ENCODE measurements at places on chromosomes 13 and 19. TPM values are rescaled to one million over a fixed set of nuclear protein-coding genes. Genes with fewer than 3 reads are reported as not detected.
A peak's percentile ranks its signal among the peaks of the same experiment; 100 is the strongest.

- peak overlapping the region; percentile 56 for H3K27ac ChIP-seq
- no peaks in the 10 kb centered on the region for H3K36me3 ChIP-seq
- no peak overlapping the region for H3K4me3 ChIP-seq
- no peak for DNase-seq
- no peaks in the 10 kb centered on the region for H3K27me3 ChIP-seq
- peaks cover 46% of the 10 kb centered on the region for H3K4me1 ChIP-seq
These were observed 3.5 kb upstream of the STK24 start for GRCh38 chr13:98580420-98580819.

- no peak overlapping the region for H3K4me3 ChIP-seq
- no peaks in the 10 kb centered on the region for H3K36me3 ChIP-seq
- peaks cover 32% of the 10 kb centered on the region for H3K27me3 ChIP-seq
- no peak for DNase-seq
These were observed 45.7 kb upstream of the FLT1 start for GRCh38 chr13:28540612-28541011.

DNA sequence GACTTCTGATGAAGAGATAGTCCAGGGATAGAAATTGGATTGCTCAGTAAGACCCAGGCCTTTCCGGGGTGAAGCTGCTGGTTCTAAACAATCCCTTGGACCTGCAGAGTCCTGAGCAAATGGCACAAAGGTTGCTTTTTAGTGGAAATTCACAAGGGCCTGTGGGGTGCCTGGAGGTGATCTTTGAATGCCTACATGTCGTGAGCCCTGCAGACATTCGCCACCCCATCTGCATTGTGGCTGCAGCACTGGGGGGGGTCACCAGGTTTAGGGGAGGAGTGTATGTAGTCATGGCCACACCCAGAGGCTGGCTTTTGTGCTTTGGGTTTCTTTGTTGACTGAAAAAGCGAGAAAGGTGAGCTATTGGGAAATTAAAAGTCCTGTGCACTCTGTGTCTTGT lies 41.4 kb downstream of the SLC7A9 start:
- peaks cover 5% of the 10 kb centered on the region for H3K4me1 ChIP-seq
- no peak overlapping the region for H3K27ac ChIP-seq
- no peaks in the 10 kb centered on the region for H3K27me3 ChIP-seq
- DNase-seq: no peak

DNA sequence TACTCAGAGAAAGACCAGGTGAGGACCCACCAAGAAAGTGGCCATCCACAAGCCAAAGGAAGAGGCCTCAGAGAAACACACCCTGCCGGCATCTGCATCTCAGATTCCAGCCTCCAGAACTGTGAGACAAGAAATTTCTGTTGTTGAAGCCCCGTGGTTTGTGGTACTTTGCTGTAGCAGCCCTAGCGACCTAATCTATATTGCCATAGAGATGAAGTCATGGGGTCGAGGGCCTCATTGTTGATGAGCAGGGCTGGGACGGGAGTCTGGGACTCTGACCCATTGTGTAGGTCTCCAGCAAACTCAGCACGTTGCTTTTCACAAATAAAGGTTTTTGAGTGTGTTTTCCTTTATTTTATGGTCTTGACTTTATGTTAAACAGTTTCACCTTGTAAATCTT lies 174.9 kb downstream of the TNFSF13B start:
- H3K4me3 ChIP-seq: no peak overlapping the region
- H3K4me1 ChIP-seq: no peaks in the 10 kb centered on the region
- DNase-seq: no peak
- no peak overlapping the region for H3K27ac ChIP-seq
- H3K27me3 ChIP-seq: no peaks in the 10 kb centered on the region

ARL11 gene
- not detected for total RNA-seq

CCDC70 gene
- total RNA-seq: not detected

- H3K4me3 ChIP-seq: no peak overlapping the region
- H3K27me3 ChIP-seq: no peaks in the 10 kb centered on the region
- H3K27ac ChIP-seq: no peak overlapping the region
- no peaks in the 10 kb centered on the region for H3K36me3 ChIP-seq
These were observed 799.7 kb downstream of the DACH1 start for GRCh38 chr13:71067165-71067815.

- no peaks in the 10 kb centered on the region for H3K27me3 ChIP-seq
- no peaks in the 10 kb centered on the region for H3K4me1 ChIP-seq
- no peak overlapping the region for H3K27ac ChIP-seq
- no peak overlapping the region for H3K4me3 ChIP-seq
- DNase-seq: no peak
- H3K36me3 ChIP-seq: no peaks in the 10 kb centered on the region
These were observed 58.5 kb downstream of the POSTN start for GRCh38 chr13:37539976-37540605.

IGFL2 gene
- total RNA-seq: 441 TPM

DNA sequence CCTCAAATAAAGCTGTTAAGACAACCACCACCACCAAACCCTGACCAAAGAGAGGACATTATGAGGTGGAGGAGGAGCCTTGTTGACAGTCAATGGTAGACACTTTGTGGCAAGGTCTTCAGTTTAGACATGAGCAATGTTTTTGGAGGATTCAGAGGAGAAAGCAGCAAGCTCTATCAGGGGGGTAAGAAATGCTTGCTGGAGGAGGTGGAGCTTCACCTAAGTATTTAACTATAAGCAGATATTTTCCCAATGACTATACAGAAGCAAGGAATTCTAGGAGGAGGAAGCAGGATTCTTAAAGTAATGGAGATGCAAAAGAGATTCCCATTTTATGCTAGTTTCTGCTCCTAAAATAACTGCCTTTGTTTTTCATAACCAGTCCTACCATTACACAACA lies 74.2 kb downstream of the TRPC4 start:
- H3K27me3 ChIP-seq: no peaks in the 10 kb centered on the region
- no peak overlapping the region for H3K27ac ChIP-seq
- no peaks in the 10 kb centered on the region for H3K36me3 ChIP-seq
- no peak for DNase-seq
- no peak overlapping the region for H3K4me3 ChIP-seq

DNA sequence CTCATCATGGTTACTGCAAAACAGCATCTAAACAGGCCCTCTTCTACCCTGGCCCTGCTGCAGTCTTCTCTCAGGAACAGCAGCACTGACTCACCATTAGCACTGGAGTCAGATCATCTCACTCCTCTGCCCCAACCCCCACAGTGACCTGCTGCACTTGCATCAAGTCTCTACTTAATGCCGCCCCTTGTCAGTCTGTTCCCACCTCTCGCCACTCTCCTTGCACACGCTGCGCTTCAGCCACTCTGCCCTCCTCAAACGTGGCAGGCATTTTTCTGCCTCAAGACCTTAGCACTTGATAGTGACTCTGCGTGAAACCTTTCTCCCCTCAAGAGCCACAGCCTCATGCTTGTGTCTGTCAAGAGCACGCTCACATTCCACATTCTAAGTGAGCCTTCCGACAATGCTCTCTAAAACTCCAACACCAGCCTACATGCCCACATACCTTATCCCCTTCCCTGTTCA lies 22.1 kb downstream of the MIPEP start:
- peaks cover 8% of the 10 kb centered on the region for H3K36me3 ChIP-seq
- no peak for DNase-seq
- peaks cover 5% of the 10 kb centered on the region for H3K4me1 ChIP-seq
- no peaks in the 10 kb centered on the region for H3K27me3 ChIP-seq
- H3K27ac ChIP-seq: no peak overlapping the region
- H3K4me3 ChIP-seq: no peak overlapping the region

PLK5 gene
- 0.24 TPM for total RNA-seq

- no peaks in the 10 kb centered on the region for H3K27me3 ChIP-seq
- no peak overlapping the region for H3K4me3 ChIP-seq
- no peak overlapping the region for H3K27ac ChIP-seq
- peaks cover 11% of the 10 kb centered on the region for H3K36me3 ChIP-seq
These were observed 15.3 kb downstream of the TMEM38A start for GRCh38 chr19:16676101-16676798.
